NCI-H226 (cell line): ENCODE measurements at places on chromosomes 1 and 21.
A peak's percentile ranks its signal among the peaks of the same experiment; 100 is the strongest.

GRCh38 chr1:41658431-41659158 is 174.1 kb upstream of the EDN2 start:
- no peak for DNase-seq

DNA sequence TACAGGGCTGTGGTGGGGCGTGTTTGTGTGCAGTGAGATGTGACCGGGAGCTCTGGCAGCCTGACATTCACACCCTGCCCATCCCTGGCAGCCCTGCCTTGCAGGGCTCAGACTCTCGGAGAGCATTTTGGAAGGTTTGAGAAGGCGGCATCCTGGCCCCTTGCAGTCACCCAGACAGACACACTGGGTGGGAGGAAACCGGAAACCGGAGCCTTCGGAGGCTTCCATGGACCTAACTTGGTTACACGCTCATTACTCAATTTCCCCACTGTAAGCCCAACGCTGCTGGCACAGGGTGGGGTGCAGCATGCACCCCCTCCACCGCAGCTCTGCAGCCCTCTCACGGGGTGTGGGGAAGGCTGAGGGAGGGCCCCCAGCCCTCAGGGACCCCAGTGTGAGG is 22.2 kb upstream of the RSPO1 start:
- no peak for DNase-seq

DNA sequence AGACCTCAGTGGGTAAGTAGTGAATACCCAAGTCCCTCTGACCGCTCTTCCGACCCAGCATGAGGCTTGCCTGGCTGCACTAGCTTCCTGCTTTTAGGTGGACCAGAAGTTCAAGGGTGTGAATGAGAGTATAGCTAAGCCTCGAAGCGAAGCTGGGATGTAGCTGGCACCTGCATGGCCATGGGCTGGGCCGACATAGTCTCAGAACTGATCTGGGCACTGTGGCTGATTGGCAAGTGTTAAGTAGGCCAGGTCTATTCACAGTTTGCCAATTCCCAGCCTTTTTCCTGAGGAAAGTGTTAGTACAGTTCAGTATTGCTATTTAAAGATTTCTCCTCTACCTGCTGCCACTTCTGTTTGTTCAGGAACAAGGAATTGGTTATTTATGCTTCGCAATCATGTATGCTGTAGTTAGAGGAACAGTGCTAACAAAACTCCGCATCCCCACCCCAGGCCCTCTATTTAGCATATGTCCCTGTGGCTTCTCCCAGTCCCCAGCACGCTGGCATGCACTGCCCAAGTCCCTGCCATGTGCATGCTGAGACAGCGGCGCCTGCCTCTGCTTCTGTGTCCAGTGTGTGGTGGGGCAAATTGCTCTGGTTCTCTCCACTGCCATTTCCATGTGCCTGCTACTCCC is 16.3 kb downstream of the SPATA46 start:
- DNase-seq: no peak

- DNase-seq: no peak
Measured at GRCh38 chr1:153921803-153922075, 1.0 kb downstream of the GATAD2B start.

GRCh38 chr1:74341702-74342339 is 106.6 kb downstream of the TNNI3K start:
- no peak for DNase-seq

DNA sequence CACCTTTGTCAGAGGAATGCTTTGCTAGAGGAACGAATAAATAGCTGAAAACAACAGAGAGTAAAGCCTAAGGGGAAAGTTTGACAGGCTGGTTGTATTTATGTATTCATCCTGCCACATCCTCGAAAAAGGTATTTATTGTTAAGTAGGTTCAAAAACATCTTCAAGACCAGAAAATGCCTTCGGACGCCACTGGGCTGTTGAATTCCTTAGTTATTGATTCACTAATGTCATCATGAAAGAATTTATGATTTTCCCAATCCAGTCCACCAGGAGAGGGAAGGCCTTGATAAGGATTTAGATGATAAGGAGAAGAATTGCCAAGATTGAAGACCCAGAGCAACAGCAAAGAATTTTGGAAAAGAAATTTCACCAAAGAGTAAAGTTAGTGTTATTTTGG is 35.2 kb upstream of the MAB21L3 start:
- peak; percentile 75 for DNase-seq

- no peak for DNase-seq
Measured at GRCh38 chr1:9260059-9260766, 25.6 kb downstream of the H6PD start.

- DNase-seq: no peak
Measured at GRCh38 chr1:21906173-21907078, 30.7 kb downstream of the HSPG2 start.

DNA sequence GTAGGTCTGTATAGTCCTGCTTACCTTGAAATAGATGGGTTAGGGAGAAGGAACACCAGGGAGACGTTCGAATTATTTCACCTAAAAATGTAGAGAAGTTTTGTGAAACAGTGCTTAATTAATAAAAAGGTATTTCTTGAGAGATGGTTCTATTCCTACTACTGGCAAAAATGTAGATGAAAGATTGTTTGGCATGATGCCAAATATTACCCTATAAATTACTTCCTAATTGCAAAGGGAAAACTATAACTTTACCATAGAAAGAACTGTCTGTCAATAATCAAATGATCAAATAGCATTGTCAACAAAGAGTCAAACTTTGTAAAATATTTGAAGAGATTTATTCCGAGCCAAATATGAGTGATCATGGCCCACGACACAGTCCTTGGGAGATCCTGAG is 4.2 kb upstream of the ACADM start:
- no peak for DNase-seq

DNA sequence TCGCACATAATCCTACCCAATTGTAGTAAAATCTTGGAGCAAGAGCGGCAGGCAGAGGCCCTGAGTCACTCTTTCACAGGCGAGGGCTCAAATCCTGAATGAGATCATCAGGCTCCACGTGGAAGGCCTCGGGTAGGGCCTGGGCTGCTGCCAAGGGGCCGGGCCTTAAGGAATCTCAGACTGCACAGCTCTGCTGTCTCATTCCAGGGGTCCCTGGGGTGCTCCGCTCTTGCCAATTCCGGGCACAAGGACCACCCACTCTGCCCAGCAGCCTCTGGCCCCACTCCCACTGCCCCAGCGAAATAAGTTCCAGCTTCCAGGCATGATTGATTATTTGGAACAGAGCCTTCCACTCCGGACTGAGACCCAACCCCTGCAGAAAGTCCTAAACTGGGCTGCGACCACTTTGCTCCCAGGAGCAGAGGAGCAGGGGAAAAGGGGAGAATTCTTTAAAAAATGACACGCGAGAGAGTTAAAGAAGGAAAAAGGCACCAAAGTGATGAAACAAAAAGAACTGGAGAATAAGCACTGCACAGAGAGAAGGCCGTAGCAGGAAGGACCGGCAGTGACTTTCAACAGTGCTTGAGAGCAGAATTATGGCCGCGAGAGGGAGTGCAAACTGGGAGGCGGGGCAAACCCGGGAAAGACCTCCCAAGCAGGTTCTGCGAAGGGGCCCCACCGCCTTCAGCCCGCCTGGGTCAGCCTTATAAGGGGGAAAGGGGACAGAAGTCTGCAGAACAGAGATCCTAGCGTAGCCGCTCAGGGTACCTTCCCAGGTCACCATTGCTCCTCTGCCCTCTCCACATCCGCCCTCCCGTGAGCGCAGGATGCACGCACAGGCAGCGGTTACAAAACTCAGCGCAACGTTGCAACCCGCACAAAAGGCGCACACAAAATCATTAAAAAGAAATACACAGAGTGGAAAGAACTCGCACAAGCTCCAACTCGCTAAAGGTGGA is 2.0 kb downstream of the ADAMTS1 start:
- peak; percentile 90 for DNase-seq

DNA sequence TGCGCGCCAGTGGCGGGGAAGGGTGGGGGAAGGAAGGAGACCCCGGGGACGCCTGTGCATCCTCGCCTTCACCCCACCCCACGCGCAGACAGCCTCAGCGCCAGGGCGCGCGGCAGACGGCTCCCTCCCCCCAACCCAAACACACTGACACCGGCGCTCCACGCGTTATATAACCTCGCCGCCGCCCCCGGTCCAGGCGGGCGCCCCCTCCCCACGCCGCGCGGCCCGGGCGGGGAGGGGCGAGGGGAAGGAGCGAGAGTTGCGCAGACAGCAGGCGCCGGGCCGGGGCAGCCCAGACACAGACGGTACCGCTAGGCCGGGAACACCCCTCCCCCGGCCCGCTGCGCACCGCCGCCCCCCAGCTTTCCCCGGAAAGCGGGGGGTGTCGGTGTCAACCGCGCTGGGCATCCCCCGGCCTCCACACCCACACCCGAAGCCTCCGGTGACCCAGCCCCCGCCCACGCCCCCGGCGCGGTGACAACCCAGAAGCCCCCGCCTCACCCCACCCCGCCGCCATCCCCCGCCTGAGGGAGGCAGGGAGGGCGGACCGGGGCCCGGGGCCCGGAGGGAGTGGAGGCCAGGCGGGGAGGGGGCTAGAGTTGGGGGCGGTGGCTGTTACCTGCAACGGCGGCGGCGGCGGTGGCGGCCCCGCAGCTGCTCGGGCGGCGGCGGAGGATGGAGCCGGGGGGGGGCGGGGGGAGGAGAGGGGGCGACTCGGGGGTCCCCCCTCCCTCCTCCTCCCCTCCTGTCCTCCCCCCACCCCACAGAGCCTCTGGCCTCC is 432 bp downstream of the AKT3 start:
- peak; percentile 41 for DNase-seq

GRCh38 chr1:230517786-230518185 is 91.7 kb upstream of the PGBD5 start:
- DNase-seq: no peak

GRCh38 chr1:198638894-198639635 is at the start of gene PTPRC:
Gene PTPRC (plus strand): TSS chr1:198639040. CDS start chr1:198639269, 229 bp downstream.
- DNase-seq: no peak

GRCh38 chr1:3687504-3687903 is 35.2 kb downstream of the TP73 start:
- no peak for DNase-seq

DNA sequence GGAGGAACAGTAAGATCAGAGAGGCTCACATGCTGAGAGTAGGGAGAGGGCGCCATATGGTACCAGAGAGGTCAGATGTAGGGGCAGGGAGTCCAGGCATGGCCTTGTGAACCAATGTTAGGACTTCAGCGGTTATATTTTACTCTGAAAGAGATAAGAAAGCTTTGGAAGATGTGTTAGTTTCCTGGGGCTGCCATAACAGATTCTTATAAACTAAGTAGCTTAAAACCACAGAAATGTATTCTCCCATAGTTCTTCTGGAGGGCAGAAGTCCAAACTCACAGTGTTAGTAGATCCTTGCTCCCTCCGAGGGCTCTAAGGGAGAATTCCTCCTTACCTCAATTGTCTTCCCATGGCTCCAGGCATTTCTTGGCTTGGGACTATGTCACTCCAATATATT is 502.5 kb upstream of the ADGRL2 start:
- peak; percentile 40 for DNase-seq

- DNase-seq: no peak
Measured at GRCh38 chr21:28458446-28458845, 534.2 kb downstream of the LTN1 start.

DNA sequence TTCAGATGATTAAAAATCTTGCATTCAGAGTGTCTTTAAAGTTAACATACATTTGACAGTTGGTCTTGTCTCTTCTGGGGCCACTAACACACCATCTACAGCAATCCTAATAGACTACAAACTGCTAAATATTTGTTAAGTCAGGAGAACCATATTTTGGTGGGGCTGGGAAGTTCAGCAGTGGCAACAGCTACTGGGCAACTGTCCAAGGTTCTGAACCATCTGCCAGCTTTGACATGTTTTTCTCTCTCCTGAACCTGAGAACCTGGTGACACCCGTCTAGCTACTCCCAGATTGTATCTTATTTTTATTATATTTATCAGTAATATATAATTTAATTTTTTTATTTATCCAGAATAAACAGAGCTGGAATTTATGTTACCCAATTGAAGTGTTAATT is 199.0 kb upstream of the DPYD start:
- no peak for DNase-seq

GRCh38 chr1:177873238-177873637 is 96.6 kb downstream of the SEC16B start:
- DNase-seq: peak; percentile 96

DNA sequence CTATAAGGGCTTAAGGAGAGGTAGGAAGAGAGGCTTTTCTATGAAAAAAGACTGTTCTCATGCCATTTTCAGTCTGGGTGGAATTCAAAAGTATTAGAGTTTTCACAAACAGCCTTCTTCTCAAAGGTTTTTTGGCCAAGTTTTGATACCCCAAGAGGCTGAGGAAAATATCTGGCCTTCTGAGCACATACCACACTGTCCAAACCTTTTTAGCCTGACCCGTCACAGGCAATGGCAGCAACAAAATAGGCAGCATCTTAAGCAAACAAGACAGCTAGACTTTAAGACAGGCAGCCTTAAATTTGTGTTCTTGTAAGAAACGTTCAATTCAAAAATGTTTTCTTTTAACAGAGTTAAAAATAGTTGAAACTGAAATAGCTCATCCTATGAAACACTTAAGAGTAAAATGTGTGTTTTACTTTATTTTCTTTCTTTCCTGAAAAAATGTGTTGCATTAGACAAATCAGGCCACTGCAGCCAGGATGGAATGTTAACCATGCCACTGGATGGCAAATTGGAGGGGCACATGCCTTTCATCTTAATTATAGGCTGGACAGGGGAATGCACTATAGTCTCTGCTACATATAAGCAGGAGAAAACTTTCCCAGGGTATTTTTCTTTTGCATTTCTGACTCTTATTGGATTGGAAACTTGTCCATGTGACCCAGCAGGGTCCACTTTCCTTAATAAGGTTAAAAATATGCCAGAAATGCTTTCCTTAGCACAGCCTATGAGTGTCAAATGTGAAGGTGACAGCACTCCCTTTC is 315.0 kb downstream of the TGFB2 start:
- no peak for DNase-seq

DNA sequence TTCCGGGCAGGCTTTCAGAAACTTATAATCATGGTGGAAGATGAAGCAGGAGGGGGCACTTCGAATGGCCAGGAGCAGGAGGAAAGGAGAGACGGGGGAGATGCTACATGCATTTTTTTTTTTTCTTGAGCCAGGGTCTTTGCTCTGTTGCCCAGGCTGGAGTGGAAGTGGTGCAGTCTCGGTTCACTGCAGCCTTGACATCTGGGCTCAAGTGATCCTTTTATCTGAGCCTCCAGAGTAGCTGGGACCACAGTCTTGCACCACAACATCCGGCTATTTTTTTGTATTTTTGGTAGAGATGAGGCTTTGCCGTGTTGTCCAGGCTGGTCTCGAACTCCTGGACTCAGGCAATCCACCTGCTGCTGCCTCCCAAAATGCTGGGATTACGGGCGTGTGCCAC is 61.6 kb downstream of the SELENOF start:
- DNase-seq: no peak

DNA sequence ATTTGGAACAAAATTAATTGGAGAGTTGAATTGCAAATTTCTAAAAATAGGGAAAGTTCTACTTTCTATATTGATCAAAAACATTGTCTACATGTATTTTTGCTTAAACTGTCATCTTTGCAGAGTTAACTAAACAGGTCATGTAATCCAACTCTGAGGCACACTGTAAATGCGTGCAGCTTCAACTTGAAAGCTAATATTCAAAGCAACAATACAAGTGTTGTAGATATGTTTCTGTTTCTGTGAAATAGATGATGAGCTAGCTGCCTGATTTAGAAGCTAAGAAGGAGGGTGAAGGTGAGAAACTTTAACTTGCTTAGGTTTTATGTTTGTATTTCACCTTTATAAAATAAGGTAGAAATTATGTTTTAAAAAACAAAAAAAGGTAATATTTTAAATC is 77.2 kb downstream of the IVNS1ABP start:
- DNase-seq: no peak
